Activated CD4-positive, alpha-beta T cell treated with anti-CD3 and anti-CD28 coated beads for 4 hours (primary cell): ENCODE measurements at places on chromosomes 6 and 20.

- no peak for DNase-seq
Measured at GRCh38 chr6:169324656-169325459, 71.2 kb upstream of the THBS2 start.

DNA sequence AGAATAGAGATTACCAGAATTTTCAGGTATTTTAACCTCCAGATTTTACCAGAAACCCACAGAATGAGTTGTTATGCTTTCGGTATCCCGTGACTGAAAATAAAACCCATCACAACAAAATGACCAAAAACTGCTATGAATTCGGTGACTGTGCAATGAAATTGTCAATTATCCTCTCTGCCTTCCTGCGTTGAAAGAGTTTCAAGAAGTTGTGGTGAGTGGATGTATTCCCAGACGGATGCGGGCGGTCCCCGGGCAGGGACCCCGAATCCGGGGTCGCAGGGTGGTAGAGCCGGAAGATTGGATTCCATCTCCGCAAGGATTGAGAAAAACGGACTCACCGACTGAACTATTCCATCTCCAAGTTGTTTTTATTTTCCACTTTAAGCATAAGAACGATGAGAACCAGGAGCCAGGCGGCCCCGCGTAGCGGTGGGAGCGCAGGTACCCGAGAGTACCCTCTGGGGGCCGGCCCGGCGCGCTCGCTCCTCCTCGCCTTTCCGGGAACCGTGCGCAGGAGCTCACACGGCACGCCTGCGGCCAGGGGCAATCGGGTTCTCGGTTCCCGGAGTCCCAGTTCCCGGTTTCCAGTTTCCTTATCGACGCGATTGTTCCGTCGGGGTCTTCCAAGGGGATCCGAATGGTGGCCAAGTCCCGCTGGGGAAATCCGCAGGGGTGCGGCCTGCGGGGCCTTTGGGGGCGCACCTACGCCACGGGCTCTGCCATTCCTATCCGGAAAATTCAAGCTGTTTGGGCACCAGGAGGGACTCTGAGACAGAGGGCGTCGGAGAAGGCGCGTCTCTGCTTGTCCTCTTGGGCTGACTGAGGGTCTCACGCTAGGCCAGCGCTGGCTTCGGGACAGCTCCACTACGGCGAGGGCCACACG is 104.9 kb upstream of the PRDM1 start:
- DNase-seq, result peak; percentile 34

GRCh38 chr20:10412591-10413408 is 21.2 kb downstream of the MKKS start:
- DNase-seq, result no peak

DNA sequence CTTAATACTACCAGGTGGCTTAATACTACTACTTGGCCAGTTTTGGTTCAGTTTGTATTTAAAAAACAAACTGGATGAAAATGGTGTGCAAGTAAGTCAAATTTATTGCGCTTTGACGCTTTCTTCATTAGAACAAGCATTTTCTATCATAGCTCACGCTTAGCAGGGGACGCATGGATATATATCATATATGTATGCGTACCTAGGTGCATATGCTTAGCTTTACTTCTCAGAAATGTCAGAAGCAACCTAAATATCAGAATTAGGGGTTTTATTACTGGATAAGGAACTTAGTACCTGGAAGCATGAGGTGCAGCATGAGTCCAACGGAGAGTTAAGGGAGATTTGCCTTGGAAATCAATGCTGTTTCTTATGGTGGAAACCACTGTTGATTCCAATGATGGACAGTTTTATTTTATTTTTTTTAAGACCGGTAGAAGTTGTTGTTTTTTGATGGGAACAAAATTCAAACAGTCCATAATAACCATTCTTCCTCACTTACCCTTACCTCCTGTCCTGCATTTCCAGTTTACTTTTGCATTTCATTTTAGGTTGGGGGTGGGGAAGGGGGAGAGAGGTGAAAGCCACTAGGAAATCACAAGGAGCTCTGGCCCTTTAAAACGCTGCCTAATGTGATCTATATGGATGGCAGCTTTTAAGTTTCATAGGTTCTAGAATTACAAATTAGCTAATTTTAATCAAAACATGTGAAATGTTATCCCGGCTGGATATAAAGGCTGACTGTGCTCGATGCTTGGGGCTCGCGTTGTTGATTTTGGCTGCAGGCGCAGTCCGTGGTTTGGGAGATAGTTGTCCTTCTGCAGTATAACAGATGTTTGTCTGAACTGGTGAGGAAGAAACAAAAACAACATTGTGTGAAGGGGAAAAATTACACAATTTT is 2.1 kb downstream of the SOBP start:
- no peak for DNase-seq

GRCh38 chr20:23142162-23143050 is 56.3 kb upstream of the CD93 start:
- no peak for DNase-seq

DNA sequence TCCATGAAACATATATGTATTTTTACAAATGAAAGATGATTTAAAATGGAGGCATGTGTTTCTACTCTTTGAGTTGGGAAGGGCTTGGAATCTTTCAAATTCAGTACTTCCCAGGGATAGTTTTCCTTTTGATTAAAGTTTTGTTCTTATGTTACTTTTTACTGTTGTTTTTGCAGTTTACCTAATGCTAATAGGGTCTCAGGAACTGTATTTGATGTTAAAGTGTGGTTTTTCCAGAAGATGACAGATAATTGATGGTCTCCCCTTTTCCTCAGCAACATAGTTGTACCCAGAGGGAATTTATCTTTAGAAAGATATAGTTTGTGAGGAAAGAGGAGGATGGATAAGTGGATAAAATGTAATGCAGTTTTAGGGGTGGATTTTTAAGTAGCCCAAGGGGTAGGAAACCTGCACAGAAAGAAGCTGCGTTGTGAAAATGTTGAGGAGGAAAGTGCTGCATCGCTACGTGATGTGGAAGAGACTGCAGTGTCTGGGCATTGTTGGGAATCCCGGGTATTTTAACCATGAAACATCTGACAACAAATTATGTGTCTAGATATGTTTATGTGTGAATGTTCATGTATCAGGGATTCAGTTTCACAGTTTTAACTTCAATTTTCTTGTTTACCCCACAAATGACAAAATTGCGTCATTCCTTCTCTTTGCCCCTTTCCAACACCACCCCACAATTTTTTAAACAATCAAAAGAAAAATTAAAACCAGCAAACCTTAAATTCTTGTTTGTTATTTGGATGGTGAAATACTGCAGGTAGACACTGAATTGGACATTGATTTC is 42.3 kb downstream of the GNAS start:
- DNase-seq, result no peak

DNA sequence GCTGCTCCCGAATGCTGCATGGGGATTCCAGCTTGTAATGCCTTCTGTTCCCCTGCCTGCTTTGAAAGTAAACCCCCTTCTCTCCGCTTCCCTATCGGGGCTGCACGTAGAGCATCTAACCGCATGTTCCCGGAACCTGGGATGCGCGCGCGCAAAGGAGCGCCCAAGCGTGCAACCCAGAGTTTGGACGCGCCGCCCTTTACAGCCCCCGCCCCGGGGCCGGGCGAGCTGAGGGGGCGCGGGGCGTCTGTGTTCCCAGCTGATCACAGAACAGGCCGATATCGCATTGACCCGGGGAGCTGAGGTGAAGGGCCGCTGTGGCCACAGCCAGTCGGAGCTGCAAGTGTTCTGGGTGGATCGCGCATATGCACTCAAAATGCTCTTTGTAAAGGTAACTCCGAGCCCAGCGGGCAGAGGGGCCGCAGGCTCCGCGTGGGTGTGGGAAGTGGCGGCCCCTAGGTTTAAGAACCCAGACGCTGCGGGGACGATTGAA is 1.4 kb downstream of the LAMP5 start:
- DNase-seq, result no peak

DNA sequence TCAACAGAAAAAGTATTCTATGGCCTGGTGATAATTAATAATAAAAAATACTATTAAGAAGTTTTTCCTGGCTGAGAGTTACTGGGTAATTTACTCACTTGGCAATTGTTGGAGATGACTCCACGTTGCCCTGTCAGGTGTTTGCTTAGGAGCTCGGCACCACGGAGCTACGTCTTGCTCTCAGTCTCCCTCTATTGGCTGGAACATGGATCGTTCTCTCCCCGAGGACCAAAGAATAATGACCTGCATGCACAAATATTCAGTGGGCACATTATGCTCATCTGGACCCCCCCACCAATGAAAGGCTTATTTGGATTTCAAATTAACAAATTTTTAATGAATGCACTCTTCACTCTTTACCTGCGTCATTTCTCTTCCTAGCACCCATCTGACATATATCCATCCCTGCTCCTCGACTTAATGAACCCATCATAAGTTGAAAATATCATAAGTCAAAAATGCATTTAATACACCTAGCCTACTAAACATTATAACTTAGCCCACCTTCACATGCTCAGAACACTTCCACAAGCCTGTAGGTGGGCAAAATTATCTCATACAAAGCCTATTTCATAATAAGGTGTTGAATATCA is 71.0 kb upstream of the CD83 start:
- DNase-seq, result peak; percentile 44

GRCh38 chr20:62829231-62830230 is 12.7 kb downstream of the COL9A3 start:
- no peak for DNase-seq

- DNase-seq, result no peak
Measured at GRCh38 chr6:133128191-133128590, 113.0 kb upstream of the EYA4 start.

DNA sequence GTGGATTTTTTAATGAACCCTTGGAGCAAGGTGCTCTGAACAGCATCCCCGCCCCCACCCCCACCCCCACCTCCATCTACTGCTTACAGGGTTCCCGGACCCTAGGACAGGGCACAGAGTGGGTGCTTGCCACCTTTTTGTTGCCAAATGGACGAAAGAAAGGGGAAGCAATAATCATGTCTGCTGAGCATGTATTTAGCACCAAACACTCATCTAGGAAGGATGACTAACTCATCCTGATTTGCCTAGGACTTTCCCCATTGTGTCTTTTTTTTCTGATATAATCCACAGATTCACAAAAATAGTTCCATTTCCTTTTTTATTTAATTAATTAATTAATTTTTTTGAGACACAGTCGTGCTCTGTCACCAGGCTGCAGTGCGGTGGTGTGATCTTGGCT is 1.2 kb upstream of the PLTP start:
- DNase-seq, result no peak

DNA sequence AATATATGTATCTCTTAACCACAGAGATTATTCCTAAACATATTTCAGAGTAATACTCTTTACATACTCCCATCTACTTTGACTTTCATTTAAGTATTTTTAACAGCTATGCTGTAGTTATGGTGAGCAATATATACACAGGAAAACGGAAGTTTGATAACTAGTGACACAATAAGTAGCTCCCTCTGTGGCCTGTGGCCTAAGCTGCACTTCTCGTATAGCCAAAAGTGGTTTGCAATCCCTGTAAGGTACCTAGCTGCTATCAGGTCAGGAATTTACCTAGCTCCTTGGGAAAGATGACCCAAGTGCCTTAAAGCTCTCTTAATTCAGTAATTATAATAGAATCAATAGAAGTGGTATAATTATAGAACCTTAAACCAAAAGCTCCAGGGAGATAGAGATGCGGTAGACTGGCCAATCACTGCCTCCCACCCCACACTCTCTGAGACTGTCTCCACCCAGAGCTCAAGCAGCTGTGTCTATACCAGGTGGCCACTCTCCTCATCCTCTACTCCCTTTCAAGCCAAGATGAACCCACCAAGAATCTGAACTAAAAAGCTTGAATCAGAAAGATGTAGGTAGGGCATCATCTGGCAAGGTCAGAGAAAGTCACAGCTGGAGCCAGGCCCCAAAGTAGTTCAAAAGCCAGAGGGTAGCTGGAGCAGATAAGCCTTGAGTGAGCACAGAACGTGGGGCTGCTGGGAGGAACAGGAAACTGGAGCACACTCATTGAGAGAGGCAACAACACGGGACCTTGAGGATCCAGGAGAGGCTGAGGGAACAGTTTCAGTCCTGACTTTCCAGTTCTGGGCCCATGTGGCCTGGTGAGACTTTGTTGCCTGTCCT is 84.9 kb upstream of the ASF1A start:
- no peak for DNase-seq

GRCh38 chr6:142030115-142030619 is 102.6 kb upstream of the GJE1 start:
- no peak for DNase-seq

DNA sequence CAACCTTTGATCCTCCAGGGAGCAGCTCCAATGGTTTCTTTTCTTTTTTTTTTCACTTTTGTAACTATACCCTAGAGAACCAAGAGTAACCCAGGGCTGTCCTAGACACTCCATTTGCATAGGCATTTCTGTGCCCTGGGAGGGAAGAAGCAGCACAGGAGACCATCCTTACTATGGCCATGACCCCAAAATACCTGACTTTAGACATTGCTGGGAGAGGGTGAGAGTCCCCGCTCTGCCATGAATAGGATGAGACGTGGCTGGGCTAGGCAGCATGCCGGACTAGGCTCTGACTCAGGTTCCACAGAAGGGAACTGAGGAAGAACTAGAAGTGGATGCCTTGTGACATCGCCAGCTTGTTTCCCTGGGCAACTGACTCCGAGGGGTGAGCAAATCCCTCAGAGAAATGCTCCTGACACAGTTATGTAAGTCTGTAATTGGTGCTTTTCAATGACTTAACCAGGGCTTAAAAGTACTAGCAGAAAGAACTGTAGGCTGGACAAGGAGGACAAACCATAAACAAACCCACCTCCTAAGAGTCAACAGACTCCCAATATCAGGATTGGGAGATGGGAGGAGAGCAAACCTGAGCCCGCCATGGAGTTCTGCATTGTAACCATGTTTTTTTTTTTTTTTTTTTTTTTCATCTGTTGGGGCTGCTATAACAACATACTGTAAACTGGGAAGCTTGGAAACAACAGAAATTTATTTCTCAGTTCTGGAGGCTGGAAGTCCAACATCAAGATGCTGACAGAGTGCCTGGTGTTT is 910 bp upstream of the ADTRP start:
- DNase-seq, result no peak

DNA sequence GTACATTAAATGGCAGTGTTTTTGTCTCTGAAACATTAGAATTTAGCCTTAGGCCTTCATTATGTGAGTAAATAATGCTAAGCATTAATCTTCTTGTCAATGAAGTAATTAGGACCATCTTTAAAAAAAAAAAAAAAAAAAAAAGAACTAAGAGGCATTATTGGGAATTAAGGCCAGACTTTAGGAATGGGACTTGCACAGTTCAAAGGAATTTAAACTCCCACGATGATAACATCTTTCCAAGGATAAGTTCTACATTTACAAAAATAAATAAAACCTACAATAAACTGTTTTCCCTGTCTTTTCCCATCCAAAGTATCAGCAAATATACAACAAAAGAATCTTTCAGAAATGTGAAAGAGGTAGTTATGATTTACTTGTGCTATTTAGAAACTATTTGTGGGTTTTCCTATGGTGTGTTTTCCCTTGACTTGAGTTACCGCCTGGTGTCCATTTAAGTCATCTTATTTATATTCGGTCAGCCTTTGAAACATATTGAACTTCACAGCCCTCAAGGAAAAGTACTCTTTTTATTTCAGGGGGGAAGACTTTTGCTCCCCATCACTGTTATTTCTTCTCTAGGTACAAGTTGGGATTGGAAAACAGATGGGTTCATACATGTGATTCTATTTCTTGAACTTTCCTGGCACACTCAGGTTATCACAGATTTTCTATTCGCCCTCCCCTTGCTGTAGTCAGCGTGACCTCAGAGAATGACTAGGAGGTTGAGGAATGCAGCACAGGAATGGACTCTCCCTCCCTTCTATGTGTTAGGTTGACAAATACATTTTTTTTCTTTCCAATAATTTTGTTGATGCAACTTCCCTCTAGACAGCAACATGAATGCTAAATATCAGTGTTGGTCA is 13.6 kb downstream of the STMND1 start:
- DNase-seq, result no peak
